ENCODE measurements at places on chromosomes 2 and 18.

GRCh38 chr2:223032187-223033142, 19.5 kb upstream of the KCNE4 start:
- no peak for DNase-seq

GRCh38 chr18:3248062-3248657, 559 bp downstream of the MYL12A start:
- no peak for DNase-seq

DNA sequence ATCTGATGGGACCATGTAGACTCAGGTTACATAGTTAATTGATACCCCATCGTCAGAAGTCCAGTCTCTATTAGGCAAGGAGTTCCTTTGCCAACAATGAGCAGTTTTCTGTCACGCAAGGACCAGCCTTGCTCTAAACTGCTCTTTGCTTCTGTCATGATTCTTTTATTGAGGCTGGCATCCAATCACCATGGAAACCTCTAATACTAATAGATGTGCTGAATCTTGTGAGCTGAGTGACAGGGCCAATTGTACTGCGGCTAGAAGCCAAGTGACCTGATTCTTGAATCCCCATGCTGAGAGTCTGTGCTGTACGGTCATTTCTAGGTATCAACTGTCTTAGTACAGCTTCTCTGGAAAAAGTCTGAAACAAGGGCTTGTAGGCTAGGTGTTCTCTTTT, 395.6 kb downstream of the RND3 start:
- no peak for DNase-seq

DNA sequence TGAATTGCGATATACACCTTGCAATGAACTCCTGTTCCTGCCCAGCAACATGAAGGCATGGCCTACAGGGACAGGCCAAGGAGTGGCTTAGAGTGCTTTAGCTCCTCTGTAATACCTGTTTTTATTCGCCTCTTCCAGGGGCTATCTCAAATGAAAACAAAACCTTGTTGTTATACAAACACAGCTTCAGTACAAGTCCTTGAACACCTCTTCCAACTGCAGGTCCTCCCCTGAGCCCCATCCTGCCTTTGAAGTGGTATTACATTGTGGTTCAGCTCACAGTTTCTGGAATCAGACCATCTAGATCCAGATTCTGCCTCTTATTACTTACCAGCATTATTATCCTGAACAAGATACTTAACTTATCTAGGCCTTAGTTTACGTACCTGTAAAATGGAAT, 83.0 kb upstream of the HNRNPA3 start:
- no peak for DNase-seq

GRCh38 chr2:1628893-1629292, 115.4 kb downstream of the PXDN start:
- DNase-seq: no peak

DNA sequence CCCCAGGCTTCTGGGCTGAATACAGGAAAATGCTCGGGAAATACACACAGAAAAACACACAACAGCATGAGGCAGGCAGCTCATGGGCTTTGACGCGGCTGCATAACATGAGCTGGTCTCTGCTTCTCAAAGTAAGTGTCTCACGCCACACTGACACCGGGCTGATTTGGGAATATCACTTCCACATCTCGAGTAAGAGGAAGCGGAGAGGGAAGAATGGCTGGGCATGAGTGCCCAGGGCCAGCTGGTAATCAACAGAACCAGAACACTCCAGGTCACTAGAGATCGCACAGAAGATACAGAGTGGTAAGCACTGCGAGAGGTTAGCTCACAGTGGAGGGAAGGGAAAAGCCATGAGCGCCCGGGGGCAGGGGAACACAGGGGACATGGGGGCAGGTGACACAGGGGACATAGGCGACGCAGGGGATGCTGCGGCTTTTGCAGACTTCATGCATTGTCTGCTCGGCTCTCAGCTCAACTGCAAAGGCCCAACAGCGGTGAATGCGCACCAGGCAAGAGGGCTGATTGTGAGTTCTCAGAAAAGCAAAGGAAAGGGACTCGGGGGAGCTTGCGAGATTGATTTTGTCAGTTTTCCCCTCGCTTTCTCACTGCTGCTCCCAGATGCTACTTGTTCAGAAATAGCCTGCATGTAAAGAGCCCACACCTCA, 141.4 kb downstream of the MBP start:
- no peak for DNase-seq

DNA sequence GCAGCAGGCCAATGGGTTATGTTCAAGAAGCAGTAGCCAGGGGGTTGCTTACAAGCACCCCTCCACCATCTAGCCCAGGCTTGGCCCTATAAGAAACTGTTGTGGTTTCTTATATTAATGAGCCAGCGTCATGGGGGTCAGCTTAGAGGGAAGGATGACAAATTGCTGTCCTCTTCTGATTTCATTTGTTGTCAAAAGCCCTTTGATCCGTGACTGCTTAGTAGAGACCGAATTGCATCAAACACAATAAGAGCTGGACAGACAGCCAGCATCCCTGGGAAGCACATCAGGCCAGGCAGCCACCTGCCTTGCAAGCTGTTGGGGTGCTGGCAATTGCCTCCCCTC, 206.6 kb upstream of the SETBP1 start:
- DNase-seq: no peak

DNA sequence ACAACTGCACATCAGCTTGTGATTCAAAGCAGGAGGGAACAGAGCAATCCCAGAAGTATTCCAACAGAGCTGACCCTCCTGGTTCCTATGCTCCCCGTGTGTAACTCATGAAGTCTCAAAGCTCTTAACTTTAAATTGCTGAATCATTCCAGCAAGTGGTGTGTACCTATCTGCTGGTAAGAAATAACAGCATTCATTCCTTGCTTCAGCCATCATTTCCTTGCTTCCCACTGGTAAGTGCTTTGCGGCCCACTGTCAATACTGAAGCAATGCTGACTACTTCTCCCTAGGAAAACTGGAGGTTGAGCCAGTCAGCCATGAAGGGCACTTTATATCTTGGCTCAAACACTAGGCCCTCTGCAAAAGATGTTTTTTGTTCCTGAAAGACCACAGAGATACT, 222.4 kb downstream of the EXOC6B start:
- no peak for DNase-seq

DNA sequence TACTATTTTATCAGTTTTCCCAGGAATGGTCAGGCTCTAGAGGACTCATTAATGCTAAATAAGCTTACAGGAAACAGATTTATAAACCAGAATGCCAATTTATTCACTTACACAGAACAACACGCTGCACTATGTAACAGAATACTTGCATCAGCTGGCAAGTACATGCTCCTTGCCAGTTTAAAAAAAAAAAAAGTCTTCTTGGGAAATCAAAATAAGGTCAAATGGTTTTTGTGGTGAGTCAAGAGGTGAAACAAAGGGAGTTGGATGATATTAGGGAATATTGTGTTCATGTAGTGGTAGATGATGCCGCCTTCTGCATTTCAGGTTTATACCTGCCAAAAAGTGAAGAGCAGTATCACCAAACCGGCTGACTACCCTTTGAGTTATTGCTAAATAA, 1322.1 kb upstream of the ZEB2 start:
- DNase-seq: no peak

- DNase-seq: no peak
Measured at GRCh38 chr2:240127191-240127750, 8.8 kb downstream of the COPS9 start.

- DNase-seq: no peak
Measured at GRCh38 chr18:79912409-79912991, 39.0 kb downstream of the SLC66A2 start.

GRCh38 chr2:167844714-167845530, 402.5 kb downstream of the STK39 start:
- no peak for DNase-seq

DNA sequence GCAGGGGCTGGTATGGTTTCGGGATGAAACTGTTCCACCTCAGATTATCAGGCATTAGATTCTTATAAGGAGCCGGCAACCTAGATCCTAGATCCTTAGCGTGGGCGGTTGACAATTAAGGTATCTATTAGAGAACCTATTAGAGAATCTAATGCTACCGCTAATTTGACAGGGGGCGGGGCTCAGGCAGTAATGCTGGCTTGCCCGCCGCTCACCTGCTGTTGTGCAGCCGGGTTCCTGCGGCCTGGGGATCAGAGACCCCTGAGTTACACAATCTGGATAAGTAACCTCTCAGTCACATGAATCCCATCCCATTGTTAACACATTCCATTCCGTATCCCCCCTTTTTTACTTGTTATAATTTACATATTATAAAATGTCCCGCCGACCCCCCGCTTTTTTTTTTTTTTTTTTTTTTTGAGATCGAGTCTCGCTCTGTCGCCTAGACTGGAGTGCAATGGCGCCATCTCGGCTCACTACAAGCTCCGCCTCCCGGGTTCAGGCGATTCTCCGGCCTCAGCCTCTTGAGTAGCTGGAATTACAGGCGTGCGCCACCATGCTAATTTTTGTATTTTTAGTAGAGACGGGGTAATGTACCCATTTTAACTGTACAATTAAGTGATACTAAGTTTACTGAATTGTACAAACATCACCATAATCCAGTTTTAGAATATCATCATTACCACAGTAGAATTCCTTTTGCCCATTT, 42.0 kb upstream of the GPD2 start:
- no peak for DNase-seq

DNA sequence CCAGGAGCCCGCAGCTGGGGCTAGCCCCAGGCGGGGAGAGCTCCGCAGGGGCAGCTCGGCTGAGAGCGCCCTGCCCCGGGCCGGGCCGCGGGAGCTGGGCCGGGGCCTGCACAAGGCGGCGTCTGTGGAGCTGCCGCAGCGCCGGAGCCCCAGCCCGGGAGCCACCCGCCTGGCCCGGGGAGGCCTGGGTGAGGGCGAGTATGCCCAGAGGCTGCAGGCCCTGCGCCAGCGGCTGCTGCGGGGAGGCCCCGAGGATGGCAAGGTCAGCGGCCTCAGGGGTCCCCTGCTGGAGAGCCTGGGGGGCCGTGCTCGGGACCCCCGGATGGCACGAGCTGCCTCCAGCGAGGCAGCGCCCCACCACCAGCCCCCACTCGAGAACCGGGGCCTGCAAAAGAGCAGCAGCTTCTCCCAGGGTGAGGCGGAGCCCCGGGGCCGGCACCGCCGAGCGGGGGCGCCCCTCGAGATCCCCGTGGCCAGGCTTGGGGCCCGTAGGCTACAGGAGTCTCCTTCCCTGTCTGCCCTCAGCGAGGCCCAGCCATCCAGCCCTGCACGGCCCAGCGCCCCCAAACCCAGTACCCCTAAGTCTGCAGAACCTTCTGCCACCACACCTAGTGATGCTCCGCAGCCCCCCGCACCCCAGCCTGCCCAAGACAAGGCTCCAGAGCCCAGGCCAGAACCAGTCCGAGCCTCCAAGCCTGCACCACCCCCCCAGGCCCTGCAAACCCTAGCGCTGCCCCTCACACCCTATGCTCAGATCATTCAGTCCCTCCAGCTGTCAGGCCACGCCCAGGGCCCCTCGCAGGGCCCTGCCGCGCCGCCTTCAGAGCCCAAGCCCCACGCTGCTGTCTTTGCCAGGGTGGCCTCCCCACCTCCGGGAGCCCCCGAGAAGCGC, 15.0 kb upstream of the GMPPA start:
- no peak for DNase-seq

DNA sequence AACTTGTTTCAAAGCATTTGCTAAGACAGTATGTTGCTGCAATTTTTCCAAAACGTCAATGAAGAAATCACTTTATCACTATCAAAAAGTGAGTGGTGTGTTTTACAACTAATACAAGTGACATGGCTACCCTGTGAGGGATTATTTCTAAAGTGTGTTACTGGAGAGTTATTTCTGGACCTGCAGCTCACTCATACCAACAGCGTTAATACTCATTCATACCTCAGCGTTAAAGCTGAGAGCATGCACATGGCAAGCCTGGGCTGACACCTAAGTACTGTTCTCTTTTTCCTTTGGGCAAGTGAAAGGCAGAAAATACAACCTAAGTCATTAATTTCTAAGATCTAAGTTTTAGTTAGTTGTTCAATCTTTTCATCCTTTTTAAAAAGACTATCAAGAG, 13.0 kb upstream of the MRPL19 start:
- no peak for DNase-seq

All from stimulated activated CD8-positive, alpha-beta memory T cell treated with anti-CD3 and anti-CD28 coated beads, Interleukin-15, amount 100 ng/mL, for 4 hours (primary cell).